ENCODE measurements at places on chromosomes 5 and 9.

DNA sequence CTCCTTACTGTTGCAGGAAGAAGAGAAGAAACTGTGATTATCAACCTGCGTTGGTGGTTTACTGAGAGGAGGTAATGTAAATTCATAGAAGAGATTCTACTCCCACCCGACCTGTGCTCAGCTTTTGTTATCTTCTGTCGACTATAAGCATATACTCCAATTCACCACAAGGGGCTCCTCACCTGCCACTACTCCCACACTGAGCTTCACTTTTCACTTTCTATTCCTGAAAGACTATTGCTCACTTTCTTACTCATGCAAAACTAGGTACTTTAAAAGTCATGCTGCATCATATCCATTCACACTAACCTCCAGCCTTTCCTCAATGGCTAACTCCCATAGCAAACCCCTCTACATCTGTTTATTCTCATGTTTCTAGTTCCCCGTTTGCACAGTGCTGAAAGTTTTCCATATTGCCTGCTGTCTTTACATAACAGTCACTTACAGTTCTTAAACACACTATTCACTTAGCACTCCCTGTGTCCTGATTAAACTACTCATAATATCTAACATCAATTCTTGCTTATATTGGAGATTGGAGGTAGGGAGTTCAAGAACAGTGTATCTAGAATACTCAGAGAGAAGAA lies 1062.6 kb downstream of the NR2F1-AS1 start:
- no peak for DNase-seq

GRCh38 chr9:88880199-88880598 lies 111.1 kb upstream of the S1PR3 start:
- DNase-seq = no peak

- no peak for DNase-seq
Measured at GRCh38 chr5:58462623-58463230, 2.8 kb upstream of the PLK2 start.

DNA sequence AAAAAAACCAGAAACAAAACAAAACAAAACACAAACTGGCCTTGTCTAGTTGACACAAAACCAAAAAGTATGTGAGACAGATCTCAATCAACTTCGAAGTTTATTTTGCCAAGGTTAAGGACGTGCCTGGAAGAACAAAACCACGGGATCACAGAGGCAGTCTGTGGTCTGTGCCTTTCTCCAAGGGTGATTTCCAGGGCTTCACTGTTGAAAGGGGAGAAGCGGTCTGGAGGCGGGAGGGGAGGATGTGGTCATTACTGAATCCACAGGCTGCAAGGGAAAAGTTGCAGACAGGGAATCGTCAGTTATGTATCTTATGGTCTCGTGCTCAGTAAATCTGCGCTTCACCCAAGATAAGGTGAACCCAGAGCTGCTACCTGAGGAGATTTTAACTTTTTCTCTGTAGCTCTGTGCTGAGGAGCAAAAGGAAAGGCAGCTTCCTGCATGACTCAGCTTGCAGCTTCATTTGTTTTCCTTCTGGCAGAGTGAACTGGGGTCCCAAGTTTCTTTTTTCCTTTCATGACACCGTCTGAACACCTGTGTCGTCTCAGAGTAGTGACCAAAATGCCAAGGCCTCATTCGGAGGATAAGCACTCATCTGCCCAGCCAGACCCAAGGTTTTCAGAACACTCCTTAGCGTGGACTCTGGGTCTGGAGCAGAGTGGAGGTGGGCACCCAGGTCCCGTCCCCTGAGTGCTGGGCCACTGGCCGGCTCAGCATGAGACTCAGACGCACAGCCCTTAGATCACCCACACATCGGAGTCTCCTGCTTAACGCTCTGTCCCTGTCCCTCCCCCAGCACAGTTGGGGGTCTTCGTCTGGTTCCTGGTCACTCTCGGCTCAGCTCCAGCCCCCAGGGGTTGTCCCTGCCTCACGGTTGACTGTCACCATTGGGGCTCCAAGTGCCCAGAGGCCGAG lies 25.9 kb downstream of the ROPN1L start:
- no peak for DNase-seq

DNA sequence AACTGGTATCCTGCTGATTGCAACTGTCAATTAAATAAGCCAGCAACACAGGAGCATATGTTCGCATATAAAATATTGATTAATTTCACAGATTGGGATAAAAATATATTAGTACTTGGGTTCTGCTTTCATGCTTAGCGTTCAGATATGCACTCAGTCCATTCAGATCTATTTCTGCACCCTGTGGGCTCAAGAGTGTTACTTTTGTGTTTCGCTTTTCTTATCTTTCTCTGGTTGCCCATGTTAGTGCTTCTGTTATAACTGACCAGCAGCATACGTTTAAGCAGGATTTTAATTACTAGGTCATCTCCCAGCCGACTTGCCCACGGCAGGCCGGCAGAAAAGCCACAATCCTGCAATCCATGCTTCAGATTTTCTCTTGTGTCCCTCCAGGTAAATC lies 289.1 kb downstream of the EBF1 start:
- no peak for DNase-seq

GRCh38 chr9:618478-618877 lies 223.0 kb upstream of the DMRT1 start:
- DNase-seq = no peak

GRCh38 chr5:168472329-168472728 lies 13.9 kb upstream of the RARS1 start:
- DNase-seq = no peak

- DNase-seq = no peak
Measured at GRCh38 chr5:180603076-180603594, 11.8 kb upstream of the SCGB3A1 start.

DNA sequence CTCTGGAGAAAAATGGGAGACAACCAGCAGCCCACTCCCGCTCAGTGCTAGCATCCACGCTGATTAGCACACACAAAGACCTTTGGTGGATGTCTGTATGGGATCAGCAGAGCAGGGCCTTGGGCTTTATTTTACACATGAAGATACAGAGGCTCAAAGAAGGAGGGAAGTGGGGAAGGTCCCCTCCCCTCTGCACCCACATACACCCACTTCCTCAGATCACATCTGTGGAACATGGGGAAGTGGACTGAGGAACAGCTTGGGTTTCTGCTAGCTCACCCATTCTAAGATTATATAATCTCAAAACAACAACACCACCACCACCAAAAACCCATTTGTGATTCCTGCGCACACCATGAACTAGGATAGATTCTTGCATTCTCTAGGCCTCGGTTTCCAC lies 14.0 kb downstream of the GGTA1 start:
- DNase-seq = no peak

DNA sequence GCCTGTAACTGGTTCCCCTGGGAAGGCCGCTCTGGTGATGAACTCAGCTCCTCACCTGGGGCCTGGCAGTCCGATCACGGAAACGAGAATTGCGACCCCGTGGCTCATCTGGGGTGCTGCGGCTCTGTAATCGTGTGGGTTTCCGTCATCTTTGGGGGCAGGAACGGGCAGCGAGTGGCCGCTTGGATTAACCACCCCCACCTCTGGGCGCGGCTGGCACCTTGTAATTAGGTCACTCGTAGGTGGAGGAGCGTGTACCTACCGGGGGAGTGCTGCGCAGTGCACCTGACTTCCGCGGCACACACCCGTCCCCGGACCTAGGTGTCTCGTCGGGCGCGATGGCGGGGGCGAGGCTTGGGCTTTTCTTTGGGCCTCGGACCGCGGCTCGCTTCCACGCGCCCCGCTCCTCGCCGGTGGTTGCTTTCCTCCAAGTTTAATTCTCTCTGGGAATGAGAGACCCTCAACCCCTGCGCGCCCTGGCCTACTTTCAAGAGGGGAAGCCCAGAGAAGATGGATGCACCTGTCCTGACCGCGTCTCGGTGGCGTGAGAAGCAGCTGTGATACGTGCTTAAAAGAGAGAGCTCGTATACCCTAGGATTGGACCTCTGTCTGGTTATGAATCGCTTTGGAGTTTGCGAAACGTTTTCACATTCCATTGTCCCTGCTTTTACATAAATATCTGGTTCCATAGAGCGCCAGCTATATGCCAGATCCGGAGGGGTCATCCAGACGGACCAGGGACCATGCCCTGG lies 744 bp upstream of the PPP2CA start:
- no peak for DNase-seq

- no peak for DNase-seq
Measured at GRCh38 chr5:71810471-71811195, 91.6 kb downstream of the CARTPT start.

- DNase-seq = no peak
Measured at GRCh38 chr5:160480652-160481051, 59.0 kb downstream of the PTTG1 start.

GRCh38 chr5:126514131-126514557 lies 80.9 kb downstream of the ALDH7A1 start:
- DNase-seq = no peak

- DNase-seq = no peak
Measured at GRCh38 chr5:556909-557441, 32.7 kb upstream of the SLC9A3 start.

DNA sequence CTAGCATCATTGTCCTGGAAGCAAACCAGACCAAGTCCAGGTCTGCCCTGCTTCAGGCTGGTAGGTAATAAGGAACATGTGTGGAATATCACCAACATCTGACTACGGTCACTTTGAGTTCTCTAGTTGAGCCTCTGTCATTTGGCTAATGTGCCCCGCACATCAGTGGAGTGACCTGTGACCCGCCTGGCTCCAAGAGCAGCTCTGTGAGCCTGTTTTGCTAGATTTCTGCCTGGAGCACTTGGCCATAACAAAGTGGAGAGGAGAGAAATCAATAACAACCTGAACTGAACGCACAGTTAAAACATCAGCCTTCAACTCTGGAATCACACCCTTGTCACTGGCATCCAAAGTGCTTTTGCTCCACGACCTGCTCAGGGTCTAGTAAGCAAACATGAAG lies 115.7 kb downstream of the PPP2R2B start:
- no peak for DNase-seq

- DNase-seq = no peak
Measured at GRCh38 chr9:82565188-82565969, 497.6 kb downstream of the RASEF start.

GRCh38 chr5:128014578-128014977 lies 69.0 kb upstream of the SLC12A2 start:
- no peak for DNase-seq

- no peak for DNase-seq
Measured at GRCh38 chr5:1387876-1388275, 43.0 kb upstream of the CLPTM1L start.

DNA sequence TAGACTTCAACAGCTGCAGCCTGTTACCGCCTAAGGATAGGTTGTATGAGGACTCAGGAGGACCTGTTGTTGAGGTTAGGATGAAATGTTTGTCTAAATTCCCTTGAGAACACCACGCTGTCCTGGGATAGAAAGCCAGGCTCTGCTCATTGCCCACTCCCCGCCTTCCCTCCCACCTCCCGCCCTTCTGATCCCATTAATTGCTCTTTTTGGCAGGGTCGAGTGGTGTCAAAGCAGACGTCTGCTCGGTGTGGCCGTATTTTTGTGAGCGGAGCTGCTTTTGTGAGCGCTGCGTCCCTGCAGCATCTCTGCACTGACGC lies 62.3 kb downstream of the SPATA31C2 start:
- no peak for DNase-seq

- DNase-seq = no peak
Measured at GRCh38 chr5:88925692-88926490, 42.9 kb upstream of the MEF2C start.

- no peak for DNase-seq
Measured at GRCh38 chr9:104970271-104970987, 42.5 kb upstream of the ABCA1 start.

- DNase-seq = no peak
Measured at GRCh38 chr9:101569741-101570501, 24.8 kb downstream of the PPP3R2 start.

DNA sequence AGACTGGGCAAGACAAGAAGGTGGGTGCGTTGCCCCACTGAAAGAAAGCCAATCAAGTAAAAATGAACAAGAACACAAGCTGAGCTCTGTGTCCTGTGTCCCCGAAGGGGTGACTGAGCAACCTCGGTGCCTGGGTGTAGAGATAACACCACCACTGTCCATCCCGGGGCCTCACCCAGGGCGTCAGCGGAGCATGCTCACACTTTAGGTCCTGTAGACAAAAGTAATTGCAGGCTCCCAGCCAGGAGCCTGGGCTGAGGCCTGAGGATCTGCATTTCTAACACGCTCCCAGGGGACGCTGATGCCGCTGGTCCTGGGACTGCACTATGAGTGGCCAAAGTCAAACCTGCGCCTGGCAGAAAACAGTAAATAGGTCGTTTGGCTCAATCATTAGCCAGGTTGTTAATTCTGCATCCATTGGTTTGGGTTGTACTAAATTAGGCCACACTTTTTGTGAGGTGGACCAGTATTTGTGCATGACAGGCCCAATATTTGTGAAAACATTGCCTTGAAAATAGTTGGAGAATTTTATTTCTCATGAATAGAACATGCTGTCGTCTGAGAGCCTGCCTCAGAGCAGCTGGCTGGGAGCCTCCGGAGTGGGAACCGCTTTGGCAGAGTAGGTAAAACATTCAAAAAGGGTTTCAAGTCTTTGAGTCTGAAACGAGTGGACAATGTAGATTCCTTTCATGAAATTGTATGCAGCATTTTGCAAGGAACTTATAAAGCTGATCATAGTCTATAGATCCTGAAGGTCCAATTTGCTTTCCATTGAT lies 38.3 kb downstream of the ANKRD33B start:
- no peak for DNase-seq

DNA sequence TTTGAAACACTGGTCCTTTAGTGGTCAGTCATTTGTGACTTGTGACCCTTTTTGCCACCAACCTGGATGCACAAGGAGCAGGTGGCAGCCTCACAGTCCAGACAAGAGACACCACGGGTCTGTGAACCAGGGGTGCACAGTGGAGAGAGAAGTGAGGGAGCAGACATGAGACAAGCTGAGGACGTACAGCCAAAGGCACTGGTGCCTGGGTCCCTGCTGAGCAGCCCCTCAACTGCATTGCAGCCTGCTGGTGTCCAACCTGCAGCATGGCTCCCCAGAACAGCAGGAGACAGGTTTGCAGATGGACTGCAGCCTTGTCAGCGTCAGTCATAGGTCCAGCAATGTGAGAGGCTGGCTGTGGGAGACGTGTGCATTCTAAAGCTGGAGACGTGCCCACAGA lies 124.2 kb upstream of the FSTL4 start:
- DNase-seq = no peak

DNA sequence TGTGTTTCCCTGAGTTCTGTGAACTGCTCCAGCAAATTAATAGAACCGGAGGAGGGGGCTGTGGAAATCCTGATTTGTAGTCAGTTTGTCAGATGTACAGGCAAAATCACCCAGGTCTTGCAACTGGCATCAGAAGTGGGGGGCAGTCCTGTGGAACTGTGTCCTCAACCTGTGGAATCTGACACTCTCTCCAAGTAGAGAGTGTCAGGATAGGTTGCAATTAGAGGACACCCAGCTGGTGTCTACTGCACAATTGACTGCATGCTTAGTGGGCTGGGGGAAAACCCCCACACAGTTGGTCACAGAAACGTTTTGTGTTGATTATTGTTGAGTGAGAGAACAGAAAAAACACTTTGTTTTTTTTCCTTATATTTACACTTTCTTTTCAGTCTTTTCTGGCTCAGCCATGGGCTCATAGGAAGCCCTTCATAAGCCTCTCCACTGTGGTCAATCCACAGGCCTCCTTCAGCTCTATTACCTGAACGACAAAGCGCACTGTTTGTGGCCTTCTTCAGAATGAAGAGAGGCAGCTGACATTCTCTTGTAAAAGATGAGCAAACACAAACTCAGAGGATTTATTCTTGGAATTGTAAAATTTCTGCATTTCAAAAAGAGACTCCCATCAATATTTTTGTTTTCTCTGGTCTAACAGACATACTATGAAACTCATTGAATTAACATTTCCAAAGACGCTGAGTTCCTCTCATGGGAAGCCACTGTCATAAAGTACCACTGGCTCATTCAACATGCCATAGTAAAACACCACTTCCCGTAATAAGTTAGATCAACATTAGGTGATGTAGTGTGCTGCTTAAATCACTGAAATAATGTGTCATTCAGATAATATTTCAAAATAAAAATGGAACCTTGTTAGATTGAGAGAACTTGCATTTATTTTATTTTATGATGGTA lies 348.9 kb upstream of the RFX3 start:
- DNase-seq = no peak
